COLO829 (cell line): ENCODE measurements at places on chromosomes 16 and 17.

DNA sequence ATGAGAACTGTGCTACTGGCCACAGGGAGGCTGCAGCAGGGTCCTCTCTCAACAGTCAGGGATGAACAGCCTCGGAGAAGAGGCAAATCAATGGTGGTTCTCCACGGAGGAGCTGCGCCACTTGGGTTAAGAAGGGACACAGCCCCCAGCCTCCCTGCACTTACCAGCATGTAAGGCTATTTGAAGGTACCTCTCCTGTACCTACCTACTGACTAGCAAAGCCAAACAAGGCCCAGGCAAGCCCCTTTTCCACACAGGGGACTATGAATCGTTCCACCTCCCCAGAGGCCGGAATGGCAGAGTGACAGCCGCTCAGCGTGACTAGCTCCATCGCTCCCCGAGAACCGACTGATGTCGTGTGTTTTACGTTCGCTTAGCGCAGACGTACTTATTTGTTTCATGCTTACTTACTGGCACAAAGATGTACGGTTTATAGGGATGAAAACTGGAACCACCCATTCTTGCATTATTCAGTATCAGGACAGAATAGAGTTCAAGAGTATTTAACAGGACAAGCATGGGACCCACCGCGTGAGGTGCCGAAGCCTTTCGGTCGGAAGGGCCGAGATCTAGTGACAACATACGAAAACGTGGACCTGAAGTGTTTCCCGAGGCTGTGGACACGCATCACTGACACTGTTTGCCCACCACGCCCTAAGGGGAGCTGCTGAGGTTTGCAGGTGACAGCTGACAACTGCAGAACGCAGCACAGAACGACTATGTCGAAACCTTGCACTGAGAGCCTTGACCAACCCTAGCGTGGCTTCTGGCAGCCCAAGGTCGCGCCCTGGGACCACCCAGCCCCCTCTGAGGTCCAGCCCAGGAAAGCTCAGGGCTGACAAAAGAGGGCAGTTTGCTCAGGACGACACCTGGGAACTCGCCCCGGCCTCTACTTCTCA lies 1.0 kb downstream of the TEPSIN start:
- no peak for DNase-seq

GRCh38 chr17:58822148-58823050 lies 66.7 kb downstream of the PPM1E start:
- DNase-seq: peak; percentile 8

DNA sequence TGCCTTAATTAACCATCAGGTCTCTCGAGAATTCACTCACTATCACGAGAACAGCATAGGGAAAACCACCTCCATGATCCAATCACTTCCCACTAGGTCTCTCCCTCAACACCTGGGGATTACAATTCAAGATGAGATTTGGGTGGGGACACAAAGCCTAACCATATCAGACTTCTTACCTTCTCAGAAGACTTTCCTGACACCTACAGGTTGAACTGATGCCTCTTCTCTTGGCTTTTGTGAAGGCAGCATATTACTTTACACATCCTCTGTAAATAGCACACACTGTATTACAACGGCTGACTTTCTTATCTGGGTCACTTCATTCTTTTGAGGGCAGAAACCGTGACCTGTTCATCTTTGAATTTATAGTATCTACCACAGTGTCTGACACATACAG lies 23.6 kb downstream of the BMERB1 start:
- DNase-seq: no peak

GRCh38 chr16:67184995-67185650 lies 1.4 kb upstream of the MATCAP1 start:
- no peak for DNase-seq

DNA sequence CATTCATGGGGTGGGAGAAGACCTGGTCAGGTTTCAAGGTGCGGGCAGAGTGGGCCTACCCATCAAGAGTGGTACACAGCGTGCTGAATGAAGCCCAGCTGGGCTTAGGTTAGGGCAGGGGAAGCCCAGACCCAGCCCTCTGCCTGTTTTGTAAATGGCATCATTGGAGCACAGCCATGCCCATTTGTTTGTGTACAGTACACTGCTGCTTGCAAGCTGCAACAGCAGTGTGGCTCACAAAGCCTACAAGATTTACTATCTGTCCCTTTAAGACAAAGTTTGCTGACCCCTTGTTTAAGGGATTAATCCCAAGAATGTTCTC lies 230.1 kb upstream of the TNRC6C start:
- no peak for DNase-seq

GRCh38 chr17:9432934-9433421 lies 142.6 kb downstream of the STX8 start:
- DNase-seq: no peak

- DNase-seq: no peak
These were observed 20.3 kb downstream of the GPR142 start for GRCh38 chr17:74387365-74388218.

GRCh38 chr17:64282753-64283080 lies 19.7 kb upstream of the TEX2 start:
- DNase-seq: no peak

DNA sequence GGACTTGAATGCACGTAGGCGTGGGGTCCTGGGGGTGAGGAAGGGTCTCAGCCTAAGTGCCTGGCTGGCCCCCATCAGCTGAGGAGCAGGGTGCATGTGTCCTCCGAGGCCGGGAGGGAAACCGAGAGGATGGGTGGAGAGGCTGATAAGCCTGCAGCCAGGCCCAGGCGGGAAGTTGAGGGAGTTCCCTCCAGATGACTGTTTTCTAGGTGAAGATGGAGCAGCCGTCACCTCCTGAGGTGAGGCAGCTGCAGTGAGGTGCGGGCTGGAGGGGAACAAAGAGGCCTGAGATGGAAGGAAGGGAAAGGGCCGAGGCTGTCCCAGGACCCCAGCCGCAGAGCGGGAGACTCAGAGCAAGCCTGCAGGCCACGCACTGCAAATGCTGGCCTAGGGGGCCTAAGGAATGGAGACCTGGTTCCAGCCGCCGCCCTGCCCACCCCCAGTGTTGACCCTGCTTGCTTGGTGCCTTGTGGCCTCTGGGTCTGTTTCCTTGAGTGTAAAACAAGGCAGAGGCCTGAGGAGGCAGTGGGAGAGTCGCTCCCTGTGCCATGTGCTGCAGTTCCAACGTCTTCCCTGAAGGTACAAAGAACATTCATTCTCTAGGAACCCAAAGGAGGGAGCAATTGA lies 3.0 kb downstream of the PECAM1 start:
- DNase-seq: no peak
